NCI-H2081 treated with DMSO at 0.1 percent for 48 hours (cell line): ENCODE measurements at places on chromosomes 2 and 18.

DNA sequence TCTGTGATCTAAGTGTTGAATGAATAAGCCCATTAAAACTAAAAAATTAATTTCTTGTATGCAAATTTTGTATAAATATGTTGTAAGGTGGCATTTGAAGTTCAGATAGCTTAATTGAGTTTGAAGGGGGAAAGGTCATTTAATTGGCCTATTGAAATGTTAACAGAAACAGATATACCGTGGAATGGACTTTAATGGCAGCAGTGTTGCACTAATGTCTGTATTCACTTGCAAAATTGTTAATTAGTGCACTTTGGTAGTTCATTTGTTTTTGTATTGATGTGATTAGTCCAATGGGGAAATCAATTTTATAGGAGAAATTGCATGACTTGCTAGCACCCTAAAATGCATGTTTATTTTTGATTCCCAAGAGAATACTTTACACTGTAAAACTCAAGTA is 41.8 kb upstream of the OTX1 start:
- no peak for DNase-seq

GRCh38 chr2:96540136-96540535 is 3.6 kb downstream of the ARID5A start:
- DNase-seq, result no peak

- DNase-seq, result no peak
Measured at GRCh38 chr18:32629981-32630700, 142.7 kb downstream of the KLHL14 start.

DNA sequence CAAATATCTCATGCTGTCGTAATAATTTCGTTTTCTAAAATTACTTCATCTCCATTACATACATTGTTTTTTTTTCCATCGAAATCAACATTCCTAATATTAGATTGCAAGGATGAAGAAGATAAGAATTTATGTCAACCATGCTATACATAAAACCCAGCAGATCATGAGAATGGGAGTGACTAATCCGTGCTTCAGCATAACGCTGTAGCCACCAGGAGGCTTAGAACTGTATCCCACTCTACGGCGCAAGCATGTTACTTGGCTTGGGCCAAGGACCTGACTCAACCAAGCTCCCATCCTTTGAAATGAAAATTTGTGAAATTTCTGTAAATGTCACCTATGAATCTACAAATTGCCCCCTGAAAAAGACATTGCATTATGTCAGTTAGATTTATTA is 392.5 kb downstream of the FIGN start:
- DNase-seq, result no peak

- no peak for DNase-seq
Measured at GRCh38 chr2:88011011-88011410, 5.3 kb downstream of the RNU2-63P start.
